ENCODE measurements at places on chromosomes 5 and 9. TPM values are rescaled to one million over a fixed set of nuclear protein-coding genes. Genes with fewer than 3 reads are reported as not detected.

GRCh38 chr5:51889703-51890102 is 506.5 kb downstream of the ISL1 start:
- DNase-seq = no peak

GRCh38 chr5:150239099-150239793 is 49.4 kb downstream of the SLC6A7 start:
- DNase-seq = no peak

- no peak for DNase-seq
These were observed 248.7 kb upstream of the SLC30A5 start for GRCh38 chr5:68845131-68845530.

- no peak for DNase-seq
These were observed 72.3 kb downstream of the RAPGEF1 start for GRCh38 chr9:131667576-131667975.

ANKRD31 gene
- total RNA-seq = 0.82 TPM

- DNase-seq = no peak
These were observed 34.7 kb downstream of the ADAM19 start for GRCh38 chr5:157540707-157541446.

DNA sequence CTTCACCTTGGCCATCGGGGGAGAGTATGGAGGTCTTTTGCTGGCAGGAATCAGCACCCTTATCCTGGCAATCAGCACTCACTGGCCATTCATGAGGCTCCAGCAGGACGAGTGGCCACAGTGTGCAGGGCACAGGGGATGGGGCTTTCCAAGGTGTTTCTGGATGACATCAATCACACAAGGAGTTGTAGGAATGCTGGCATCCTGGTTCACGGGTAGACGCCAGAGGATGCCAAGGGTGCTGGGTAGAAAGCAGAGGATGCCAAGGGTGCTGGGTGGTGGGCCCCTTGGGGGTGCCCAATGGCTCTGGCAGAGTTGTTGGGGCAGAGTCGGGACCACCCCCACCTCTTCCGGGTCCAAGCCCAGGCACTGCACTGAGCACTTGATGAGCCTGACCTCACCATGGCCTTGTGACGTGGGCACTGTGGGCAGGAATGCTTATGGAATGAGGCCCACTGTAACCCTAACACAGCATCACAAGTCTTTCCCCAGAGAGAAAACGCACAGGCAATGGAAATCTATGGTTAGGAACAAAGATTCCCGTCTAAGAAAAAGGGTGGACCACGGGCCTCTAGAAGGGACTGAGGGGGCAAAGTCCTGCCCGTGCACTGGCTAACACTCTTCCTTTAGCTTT is 29.1 kb downstream of the CEL start:
- no peak for DNase-seq

DNA sequence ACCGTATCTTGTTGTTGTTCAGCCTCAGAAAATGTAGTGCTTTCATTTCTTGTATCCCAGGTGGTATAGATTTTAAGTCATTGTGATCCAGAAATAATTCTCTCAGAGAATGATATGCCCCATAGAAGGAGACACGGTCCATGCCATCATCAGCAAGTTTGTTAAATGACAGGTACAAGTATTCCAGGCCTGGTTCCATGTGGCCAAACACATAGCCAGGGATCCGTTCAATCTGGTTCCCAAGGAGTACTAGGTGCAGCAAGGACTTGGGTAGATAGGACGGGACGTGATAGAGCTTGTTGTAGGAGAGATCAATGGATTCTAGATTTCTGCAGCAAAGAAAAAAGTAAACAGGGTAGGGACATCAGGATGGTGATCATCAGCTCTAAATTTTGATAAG is 18.4 kb upstream of the ASPN start:
- DNase-seq = no peak

- DNase-seq = no peak
These were observed 122.1 kb upstream of the MAP3K1 start for GRCh38 chr5:56693220-56693579.

CCDC171 gene
- 28.9 TPM for total RNA-seq

- no peak for DNase-seq
These were observed 507.8 kb upstream of the MPDZ start for GRCh38 chr9:13787234-13787833.

ABHD17B gene
- total RNA-seq = 113 TPM

DNA sequence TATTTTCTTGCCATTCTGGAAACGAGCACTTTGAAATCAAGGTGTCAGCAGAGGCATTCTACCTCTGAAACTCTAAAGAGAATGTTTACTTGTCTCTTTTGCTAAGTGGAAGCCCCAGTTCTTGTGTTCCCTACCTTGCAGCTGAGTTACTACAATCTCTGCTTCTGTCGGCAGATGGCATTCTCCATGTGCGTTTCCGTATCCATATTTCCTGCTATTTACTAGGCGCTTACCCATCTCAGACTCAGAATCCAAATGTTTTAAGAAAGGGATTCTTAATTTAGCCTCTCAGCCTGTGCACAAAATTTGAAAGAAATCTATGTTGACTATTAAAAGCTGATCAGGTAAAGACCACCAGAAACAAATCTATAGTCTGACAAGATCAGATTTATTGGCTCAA is 221.3 kb upstream of the FTMT start:
- DNase-seq = no peak

CCIN gene
- total RNA-seq = not detected

GRCh38 chr9:91012933-91013841 is 211.6 kb downstream of the SYK start:
- no peak for DNase-seq

GRCh38 chr9:105039175-105039799 is 111.3 kb upstream of the ABCA1 start:
- no peak for DNase-seq

PAEP gene
- not detected for total RNA-seq

SPINK5 gene
- not detected for total RNA-seq

DNA sequence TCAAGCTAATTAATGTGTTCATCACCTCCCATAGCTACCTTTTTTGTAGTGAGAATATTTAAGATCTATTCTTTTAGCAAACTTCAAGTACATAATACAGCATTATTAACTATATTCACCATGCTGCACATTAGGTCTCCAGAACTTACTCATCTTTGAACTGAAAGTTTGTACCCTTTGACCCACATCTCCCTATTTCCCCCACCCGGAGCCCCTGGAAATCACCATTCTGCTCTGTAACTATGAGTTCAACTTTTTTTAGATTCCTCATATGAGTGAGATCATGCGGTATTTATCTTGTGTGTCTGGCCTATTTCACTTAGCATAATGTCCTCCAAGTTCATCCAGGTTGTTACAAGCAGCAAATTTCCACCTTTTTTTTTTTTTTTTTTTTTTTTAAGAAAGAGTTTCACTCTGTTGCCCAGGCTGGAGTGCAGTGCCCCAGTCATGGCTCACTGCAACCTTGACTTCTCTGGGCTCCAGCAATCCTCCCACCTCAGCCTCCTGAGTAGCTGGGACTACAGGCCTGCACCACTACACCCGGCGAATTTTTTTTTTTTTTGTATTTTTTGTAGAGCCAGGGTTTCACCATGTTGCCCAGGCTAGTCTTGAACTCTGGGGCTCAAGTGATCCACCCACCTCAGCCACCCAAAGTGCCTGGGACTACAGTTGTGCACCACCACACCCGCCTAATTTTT is 100.4 kb upstream of the SAP30L start:
- DNase-seq = no peak

GRCh38 chr9:25857147-25857546 is 178.9 kb upstream of the TUSC1 start:
- DNase-seq = no peak

- DNase-seq = no peak
These were observed 69.9 kb downstream of the TLE1 start for GRCh38 chr9:81619353-81620001.

DNA sequence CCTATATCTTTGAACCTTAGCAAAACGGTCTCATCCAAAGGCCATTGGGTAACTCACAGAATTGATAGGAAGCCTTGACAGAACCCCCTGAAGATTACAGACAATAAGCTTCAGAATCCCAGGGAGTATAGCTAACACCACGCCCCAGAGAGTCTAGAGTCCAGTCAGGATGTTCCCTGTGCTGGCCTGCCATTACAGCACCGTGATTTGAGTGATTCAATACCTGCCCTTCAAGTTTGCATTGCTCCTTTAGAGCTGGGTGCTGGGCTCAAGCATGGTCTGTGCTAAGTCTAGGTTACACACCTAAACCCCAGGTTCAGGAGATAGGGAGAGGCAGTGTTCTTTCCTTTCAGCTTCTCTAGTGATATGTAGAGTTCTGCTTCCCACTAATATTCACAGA is 90.5 kb downstream of the RASEF start:
- no peak for DNase-seq

DNA sequence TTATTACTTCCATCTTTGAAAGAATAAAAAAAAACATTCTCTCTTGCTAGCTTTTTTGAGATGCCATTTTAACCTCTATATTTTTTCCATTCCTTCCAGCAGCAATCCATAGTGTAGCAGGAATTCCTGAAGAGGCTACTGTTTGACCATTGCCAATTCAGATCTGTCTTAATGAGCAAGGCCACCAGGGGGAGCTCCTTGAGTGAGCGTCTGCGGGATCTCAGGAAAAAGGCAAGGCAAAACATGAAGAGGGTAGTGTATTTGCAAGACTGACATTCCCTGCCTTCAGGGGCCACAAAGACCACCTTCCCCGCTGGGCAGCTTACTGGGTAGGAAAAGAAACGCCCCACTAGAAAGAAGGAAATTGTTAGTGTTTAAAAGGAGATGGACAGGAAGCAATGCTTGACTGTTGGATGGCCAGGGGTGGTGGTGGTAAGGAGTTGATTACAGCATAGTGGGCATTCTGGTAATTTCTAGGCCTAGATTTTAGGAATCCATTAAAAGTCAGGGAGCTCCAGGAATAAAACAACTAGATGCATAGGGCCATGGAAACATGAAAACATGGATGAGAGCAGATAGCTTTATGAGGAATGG is 206.6 kb upstream of the HAPLN1 start:
- DNase-seq = peak; percentile 1

CD14 gene
- 11.4 TPM for total RNA-seq

- DNase-seq = no peak
These were observed 86.2 kb downstream of the MRPS27 start for GRCh38 chr5:72233835-72234234.

- DNase-seq = no peak
These were observed 20.7 kb upstream of the BASP1 start for GRCh38 chr5:17196697-17197096.

DNA sequence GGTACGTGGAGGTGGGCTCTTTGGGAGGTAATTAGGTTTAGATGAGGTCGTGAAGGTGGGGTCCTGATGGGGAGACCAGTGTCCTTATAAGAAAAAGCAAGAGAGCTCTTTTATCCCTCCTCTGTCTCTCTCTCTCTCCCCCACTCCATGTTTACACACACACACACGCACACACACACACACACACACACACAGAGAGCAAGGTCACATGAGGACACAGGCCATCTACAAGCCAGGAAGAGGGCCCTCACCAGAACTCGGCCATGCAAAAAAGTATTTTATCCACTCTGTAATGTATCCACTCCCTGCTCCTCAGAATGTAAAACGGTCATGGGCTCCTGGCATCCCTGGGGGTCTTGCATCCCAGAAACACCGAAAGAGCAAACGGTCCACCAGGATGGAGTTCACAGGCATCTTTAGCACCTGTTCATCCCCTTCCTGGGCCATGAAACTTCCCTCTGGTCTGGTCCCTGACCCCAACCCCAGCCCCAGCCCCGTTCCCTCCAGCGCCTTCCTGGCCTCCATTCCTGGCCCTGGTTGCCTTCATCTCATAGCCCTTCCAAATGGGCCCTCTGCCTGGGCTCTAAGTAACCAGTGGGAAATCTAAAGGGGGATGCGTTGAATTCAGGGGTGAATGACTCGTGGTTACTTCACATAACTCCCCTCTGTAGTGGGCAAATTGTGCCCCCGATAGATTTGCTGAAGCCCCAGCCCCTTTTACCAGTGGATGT is 88.8 kb downstream of the NSUN2 start:
- no peak for DNase-seq

GRCh38 chr5:95809414-95809960 is 13.0 kb downstream of the GLRX start:
- DNase-seq = no peak

GRCh38 chr9:3001311-3001710 is 157.4 kb upstream of the PUM3 start:
- DNase-seq = no peak
